ENCODE measurements at places on chromosomes 11 and 22. TPM values are rescaled to one million over a fixed set of nuclear protein-coding genes. Genes with fewer than 3 reads are reported as not detected.

The MUC5AC gene
- total RNA-seq, result not detected

The LRRC10B gene
- 0.20 TPM for total RNA-seq

The APOBEC3G gene
- total RNA-seq, result 3.8 TPM

The HEPN1 gene
- not detected for total RNA-seq

The OR4A16 gene
- total RNA-seq, result not detected

The TSGA10IP gene
- total RNA-seq, result not detected

The OR52E8 gene
- not detected for total RNA-seq

The GGA1 gene
- 47.0 TPM for total RNA-seq

The POGLUT3 gene
- 37.5 TPM for total RNA-seq

The RPS19BP1 gene
- total RNA-seq, result 30.1 TPM

The OR51E2 gene
- total RNA-seq, result not detected

The APLNR gene
- 0.39 TPM for total RNA-seq

The MRGPRX4 gene
- not detected for total RNA-seq

The MFNG gene
- total RNA-seq, result 0.30 TPM

The TMEM179B gene
- 48.9 TPM for total RNA-seq

The OR6T1 gene
- not detected for total RNA-seq

The OR2D2 gene
- total RNA-seq, result 0.13 TPM

The WNT7B gene
- not detected for total RNA-seq

The NOX4 gene
- total RNA-seq, result 0.85 TPM

The DKK3 gene
- 561 TPM for total RNA-seq

The DDTL gene
- 0.76 TPM for total RNA-seq

The SC5D gene
- total RNA-seq, result 66.0 TPM

The ZP1 gene
- total RNA-seq, result 0.98 TPM

The MS4A8 gene
- not detected for total RNA-seq

The PATE2 gene
- total RNA-seq, result 0.20 TPM

The PANX2 gene
- total RNA-seq, result 2.1 TPM

The MRGPRX2 gene
- not detected for total RNA-seq

The RPLP2 gene
- 271 TPM for total RNA-seq

The OR5AK2 gene
- total RNA-seq, result not detected

The TMEM151A gene
- 2.2 TPM for total RNA-seq

The DDI1 gene
- total RNA-seq, result not detected

The SH3BP1 gene
- 10.6 TPM for total RNA-seq

The PGA4 gene
- not detected for total RNA-seq

The RAB39A gene
- not detected for total RNA-seq

The ADAMTS15 gene
- 94.9 TPM for total RNA-seq

The SLC15A3 gene
- total RNA-seq, result 10.7 TPM

The NXPE1 gene
- total RNA-seq, result not detected

The SPECC1L gene
- 43.9 TPM for total RNA-seq

The PGA5 gene
- total RNA-seq, result 0.65 TPM

The CBX6 gene
- 65.1 TPM for total RNA-seq

The USP2 gene
- 0.33 TPM for total RNA-seq

The AP2A2 gene
- total RNA-seq, result 51.8 TPM

The NXPE4 gene
- not detected for total RNA-seq

The B4GALNT4 gene
- 2.2 TPM for total RNA-seq

The IFITM10 gene
- 1.9 TPM for total RNA-seq

The AP5B1 gene
- total RNA-seq, result 12.5 TPM
